ENCODE measurements at places on chromosomes 1 and 21.

DNA sequence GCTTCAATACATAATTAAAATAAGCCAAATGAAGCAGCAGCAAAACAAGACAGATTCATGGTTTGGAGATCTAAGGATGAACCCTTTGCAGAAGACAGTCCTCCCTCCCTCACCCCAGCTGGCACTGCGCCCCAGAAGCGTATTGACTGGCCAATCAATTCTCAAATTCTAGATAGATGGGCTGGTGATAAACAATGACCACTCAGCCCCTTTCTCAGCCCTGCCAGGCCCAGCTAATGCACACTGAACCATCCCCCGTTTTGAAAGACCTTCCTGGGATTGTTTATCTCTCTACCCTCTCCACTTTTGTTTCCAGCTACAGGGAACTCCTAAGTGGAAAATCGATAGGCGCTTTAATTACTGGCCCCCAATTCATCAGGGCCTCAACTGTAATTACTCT is 29.0 kb downstream of the TNR start:
- no peak for DNase-seq

DNA sequence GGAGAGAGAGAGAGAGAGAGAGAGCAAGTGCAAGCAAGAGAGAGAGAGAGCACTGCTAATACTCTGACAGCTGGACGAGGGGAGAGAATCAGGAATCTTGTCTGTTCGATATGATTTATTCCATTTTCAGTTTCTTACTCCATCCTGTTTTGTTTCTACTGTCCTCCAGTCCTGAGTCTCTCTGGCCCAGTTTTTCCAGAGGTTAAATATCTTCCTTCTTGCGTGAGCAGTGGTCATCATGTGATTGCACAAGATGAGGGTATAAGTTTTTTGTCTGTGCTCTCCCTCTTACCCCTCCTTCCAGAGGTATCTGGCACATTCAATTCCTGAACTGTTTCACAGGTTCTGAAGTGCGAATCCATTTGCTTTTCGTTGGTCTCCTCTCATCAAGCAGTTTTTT is 16.8 kb downstream of the UBE2U start:
- DNase-seq: no peak

DNA sequence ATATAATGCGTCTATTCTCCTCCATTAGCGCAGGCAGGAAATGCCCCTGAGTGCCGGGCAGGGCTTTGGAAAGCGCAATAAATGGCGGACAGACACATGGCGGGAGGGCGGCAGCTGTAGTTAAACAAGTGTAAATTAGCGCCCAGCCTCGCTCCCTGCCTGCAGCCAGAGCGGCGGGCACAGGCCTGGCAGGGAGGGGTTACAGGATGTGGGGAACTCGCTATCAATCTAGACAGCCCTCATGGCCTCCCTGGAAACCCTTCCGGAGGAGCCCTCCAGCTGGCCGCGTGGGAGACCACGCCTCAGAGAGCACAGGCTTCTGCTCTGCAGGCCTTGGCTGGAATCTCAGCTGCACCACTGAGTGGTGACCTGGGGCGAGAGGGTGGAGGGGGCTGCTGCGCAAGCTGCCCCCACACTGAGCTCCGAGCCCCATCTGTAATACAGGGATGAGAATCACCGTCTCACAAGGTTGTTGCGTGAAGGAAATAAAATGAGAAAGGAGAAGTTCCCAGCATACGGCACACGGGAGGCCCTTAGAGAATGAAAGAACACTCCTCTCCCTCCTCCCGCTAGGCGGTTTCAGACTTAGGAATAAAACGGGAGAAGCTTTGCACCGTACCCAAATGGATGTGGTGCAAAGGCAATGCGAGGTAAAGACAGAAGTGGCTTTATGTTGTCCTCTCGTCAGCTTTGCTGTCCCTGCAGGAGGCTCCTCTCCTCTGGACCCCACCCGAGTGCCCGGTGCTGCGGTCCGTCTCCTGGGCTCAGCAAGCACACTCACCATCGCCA is 167.2 kb upstream of the POU3F1 start:
- no peak for DNase-seq

DNA sequence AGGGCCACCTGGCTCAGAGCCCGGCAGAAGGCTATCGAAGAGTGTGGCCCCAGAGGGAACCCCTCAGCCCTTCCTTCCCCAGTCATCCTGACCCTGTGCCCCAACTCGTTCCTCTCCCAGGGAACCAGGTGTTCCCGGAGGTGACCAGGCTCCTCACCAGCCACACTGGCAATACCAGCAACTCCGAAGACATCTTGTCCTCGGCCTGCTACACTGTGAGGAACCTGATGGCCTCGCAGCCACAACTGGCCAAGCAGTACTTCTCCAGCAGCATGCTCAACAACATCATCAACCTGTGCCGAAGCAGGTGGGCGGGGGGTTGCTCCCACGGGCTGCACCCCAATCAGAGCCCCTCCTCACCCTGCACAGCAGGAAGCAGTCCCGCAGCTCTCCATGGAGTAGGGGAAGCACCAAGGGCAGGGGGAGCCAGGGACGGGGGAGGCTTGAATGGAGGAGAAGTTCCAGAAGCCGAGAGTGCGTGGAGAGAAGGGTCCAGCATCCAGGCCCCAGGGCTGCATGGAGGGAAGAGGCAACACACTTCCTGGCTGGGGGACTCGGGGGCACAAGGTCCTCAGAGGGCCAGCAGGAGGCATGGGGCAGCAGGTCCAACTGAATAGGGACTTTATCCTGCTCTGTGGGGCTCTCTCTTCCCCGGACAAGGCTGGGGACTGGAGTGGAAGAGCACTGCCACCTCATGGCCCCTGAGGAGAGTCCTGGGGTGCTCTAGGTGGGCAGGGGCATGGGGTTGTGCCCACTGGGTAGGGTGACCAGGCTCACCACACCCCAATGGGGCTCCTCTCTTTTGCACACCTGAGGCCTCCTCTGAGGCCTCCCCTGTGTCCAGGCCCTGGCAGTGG is 41.7 kb downstream of the PKP1 start:
- no peak for DNase-seq

- DNase-seq: no peak
Measured at GRCh38 chr21:38758501-38759214, 47.1 kb upstream of the ETS2 start.

DNA sequence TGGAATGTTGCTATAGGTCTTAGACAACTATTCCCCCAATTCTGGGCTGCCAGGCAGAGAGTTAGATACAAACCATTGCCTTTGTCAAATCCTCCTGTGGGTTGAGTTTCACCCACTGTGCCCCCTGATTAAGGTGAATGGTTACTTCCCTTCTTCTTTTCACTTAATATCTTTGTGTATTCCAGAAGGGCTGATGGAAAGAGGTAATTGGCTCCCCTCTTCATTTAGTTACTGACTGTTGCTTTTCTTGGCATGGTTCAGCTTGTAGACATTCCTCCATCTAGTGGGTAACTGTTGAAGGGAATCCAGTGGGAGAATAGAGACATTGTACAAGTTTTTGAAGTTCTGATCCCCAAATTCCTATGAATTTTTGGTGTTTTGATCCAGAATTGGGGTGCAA is 43.8 kb upstream of the MACF1 start:
- DNase-seq: no peak

GRCh38 chr1:77545970-77546369 is 136.5 kb downstream of the ZZZ3 start:
- no peak for DNase-seq

GRCh38 chr1:85133565-85134159 is 67.2 kb downstream of the SYDE2 start:
- no peak for DNase-seq

- DNase-seq: no peak
Measured at GRCh38 chr1:151924691-151925587, 15.6 kb upstream of the THEM4 start.

Measured in AG08396 (cell line).